Stimulated activated CD4-positive, alpha-beta T cell treated with anti-CD3 and anti-CD28 coated beads, TNF-alpha, amount 100 ng/mL, for 1 hour (primary cell): ENCODE measurements at places on chromosomes 12 and 14.

- no peak for DNase-seq
Observed at GRCh38 chr14:60254176-60254575, 5.2 kb downstream of the PPM1A start.

- no peak for DNase-seq
Observed at GRCh38 chr14:20841096-20841495, 38.5 kb upstream of the RNASE1 start.

- DNase-seq, result no peak
Observed at GRCh38 chr14:59281609-59282377, 93.3 kb downstream of the DAAM1 start.

DNA sequence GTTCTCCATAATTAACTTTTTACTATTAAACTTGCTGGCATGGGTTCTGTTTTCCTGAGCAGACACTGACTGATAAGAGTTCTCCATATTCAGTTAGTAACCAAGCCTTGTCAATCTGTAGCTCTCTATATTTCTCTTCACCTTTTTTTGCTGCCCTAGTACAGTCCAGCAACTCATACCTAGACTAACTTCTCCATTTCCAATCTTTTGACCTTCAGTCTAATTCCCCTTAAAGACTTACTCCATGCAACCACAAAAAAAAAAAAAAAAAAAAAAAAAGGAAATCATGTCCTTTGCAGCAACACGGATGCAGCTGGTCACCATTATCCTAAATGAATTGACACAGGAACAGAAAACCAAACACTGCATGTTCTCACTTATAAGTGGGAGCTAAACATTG, 125.7 kb upstream of the KRAS start:
- no peak for DNase-seq

- no peak for DNase-seq
Observed at GRCh38 chr12:13504074-13504473, 307.5 kb downstream of the EMP1 start.

- peak; percentile 89 for DNase-seq
Observed at GRCh38 chr12:6278439-6279255, 31.8 kb upstream of the PLEKHG6 start.

- no peak for DNase-seq
Observed at GRCh38 chr14:35341751-35342488, 49.7 kb downstream of the PSMA6 start.

DNA sequence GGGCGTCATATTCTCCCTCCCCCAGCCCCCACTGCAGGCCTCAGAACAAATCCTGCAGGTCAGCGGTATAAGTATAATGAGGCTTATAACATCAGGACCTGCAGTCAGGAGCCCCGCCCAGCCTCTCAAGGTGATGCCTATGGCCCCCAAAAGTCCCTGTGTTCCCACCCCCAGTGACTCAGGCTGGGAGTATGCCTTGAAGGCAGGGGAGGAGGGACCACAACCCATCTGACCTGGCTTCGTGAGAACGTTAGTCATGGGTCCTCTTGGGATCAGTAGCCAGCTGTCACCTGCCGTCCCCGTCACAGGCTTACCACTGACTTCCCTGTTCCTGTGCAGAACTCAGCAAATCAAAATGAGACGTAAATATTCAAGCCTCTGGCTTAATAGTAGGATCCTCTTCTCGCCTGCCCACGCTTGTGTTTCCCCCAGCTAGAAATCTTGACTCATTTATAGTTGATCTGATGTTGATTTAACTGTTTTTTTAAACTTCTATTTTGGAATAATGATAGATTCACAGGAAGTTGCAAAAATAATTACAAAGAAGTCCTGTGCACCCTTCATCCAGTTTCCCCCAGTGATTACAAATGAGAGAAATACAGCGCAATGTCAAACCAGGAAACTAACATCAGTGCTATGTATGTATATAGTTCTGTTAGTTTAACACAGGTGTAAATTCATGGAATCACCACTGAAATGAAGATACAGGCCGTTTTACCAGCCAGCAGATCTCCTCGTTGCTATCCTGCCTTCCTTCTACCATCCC, 107.5 kb downstream of the ADGRD1 start:
- DNase-seq, result no peak

DNA sequence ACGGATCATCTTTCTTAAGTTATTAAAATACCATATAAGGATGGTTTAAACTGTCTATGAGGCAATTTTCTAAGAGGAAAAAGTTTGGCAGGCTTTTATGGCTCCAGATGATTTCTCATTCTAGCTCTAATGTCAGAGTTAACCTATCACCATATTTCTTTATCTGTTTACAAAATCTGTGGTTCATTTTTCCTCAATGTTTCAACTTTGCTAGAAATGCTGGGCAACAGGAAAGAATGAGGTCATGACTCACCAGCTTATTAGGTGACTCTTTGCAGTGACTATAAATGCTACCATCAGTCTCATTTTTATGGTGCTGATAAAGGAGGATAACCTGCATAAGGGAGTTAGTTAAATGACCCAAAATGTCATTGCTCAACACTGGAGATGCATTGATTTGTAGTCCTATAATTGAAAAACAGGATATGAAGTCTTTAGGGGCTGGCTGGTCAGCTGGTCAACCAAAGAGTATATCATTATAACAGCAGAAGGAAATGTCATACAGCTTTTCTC, 45.3 kb upstream of the RAP1B start:
- no peak for DNase-seq

- DNase-seq, result no peak
Observed at GRCh38 chr14:54343272-54344121, 53.3 kb upstream of the CDKN3 start.
